Activated CD8-positive, alpha-beta memory T cell treated with anti-CD3 and anti-CD28 coated beads for 48 hours (primary cell): ENCODE measurements at places on chromosomes 5 and 9.

DNA sequence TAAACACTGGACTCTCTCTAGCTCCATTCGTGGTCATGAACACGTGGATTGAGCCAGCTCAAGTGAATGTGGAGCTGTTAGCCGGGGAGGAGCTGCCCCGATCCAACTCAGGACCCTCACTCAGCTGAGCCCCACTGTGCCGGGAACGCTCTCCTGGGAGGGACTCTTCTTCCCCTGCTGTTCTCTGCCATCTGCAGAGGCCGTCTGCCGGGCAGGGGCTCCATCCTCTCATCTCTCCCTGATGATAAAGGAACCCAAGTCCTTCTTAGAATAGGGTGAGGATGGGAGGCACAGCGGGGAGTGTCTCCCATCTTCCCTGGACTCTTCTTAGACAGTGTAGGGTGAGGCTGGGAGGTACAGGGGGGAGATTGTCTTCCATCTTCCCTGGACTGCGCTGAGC is 120.5 kb upstream of the IRX4 start:
- no peak for DNase-seq

- DNase-seq: no peak
These were observed 21.7 kb upstream of the VLDLR start for GRCh38 chr9:2599896-2600295.

DNA sequence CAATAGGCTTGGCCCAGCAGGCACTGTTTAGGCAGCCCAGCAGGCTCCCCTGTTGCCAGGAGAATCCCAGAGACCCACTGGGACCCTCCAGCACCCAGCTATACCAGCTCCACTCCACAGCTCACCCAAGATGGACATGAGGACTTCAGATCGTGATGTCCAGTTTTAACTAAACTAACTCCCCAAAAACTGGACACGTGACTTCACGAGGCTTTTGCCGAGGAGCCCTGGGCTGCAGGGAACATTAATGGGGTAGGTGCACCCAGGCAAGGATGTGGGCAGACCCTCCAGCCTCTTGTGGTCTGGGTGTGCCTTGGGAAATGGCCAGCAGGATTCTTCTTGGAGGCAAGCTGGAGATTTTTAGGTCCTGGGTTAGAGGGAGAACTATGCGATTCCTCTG is 8.9 kb upstream of the NKD2 start:
- DNase-seq: no peak

- no peak for DNase-seq
These were observed 1.3 kb downstream of the BRD9 start for GRCh38 chr5:891117-891836.

GRCh38 chr5:82044010-82044409 is 72.2 kb downstream of the ATG10 start:
- DNase-seq: no peak

- no peak for DNase-seq
These were observed 3.8 kb downstream of the RANBP17 start for GRCh38 chr5:170865622-170866021.

DNA sequence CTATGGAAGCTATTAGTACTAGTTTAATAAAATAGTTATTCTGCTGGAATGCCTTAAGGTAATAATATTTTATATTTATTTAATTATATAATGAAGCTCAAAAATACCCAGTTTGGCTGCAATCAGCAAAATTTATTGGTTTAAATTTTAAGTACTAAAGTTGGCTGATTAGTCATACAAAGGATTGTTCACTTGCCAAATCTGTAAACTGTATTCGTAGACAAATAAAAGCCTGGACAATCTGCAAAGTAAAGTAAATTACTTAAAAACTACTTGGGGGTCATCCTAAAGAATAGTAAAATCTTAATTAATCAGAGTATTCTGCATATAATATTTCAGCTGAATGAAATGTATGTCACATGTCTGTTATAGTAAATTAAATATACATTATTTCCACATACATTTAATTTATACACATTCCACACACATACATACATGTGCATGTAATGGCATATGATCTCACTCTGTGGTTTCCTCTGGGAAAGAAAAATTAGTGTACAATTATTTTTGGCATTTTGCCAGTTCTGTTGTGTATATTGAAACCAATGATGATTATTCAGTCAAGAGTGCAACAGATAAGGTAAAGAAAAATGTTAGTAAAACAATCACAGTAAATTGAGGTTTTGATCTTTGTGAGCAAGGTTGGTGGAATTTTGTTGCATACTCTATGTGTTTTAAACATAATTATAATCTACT is 455.9 kb downstream of the CDH9 start:
- DNase-seq: no peak

GRCh38 chr9:124248066-124248465 is 9.7 kb upstream of the NEK6 start:
- DNase-seq: no peak

DNA sequence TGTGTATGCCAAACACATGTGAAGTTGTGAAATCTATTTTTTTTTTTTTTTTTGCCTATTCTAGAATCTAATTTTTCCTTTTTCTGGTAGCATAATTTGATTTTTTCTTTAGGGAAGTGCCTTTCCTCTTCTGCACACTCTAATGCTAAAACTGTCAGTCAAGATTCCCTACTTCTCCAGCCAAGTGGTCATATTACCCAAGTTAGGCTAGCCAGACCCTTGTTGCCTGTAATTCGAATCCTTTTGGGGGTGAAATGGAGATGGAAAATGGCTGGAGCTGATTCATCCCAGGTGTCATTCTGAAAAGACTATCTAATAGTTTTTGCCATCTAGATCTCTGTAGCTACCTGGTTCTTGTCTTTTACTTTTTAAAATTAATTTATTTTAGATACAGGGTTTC is 24.8 kb upstream of the UBAP1 start:
- DNase-seq: no peak

DNA sequence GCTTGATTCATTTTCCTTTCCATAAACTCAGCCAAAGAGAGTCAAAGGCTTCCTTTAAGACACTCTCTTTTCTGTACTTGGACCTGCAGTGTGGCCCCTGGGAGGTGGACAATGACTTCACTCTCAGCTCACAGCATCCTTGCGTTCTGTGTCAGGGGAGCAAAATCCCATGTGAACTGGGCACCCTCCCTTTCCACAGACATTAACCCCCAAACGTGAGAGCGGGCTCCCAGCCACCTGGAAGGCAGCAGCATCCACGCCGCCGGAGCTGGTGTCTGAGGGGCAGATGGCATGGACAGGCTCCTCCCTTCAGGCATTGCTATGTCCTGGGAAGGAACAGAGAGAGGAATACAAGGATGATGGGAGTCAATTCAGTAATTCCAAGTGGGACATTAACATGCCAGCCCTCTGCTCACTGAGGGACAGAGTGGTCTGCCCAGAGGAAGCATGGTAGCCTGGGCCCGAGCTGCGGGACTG is 39.5 kb downstream of the TRIP13 start:
- DNase-seq: no peak

GRCh38 chr5:169697976-169698375 is 60.9 kb downstream of the DOCK2 start:
- DNase-seq: no peak

GRCh38 chr5:33367416-33367815 is 73.3 kb upstream of the TARS1 start:
- DNase-seq: no peak

DNA sequence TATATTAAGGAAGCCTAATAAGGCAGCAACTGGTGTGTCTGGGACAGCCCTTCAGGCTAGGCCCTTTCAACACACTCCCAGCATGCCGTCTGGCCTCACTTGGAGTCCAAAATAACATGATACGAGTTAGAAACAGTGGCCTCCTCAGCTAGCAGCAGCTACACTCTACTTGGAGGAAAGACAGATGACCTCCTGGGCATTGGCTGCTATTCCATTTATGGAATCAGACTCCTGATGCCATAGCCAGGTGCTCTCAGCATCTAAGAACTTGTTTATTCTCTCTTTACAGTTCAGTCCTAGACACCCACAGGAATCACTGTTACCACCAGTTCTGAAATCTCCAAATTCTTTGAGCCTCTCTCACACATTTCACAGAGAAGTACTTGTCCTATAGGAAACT is 31.8 kb downstream of the RUSC2 start:
- DNase-seq: no peak

DNA sequence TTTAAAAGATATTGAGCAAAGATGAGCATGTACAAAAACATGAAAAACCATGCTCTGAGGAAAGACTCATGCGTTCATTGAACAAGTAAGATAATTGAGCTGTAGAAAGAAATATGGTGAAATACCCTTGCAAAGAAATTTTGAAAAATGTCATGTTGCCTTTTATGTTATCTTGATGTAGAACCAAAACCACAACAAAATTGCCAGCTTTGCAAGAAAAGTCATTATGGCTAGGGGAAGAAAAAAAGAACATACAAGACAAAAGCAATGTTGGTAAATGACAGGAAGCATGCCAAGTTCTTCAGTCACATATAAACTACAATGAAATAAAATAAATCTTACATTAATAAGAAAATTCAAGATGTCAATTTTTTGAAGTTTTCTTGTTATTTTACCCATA is 368.0 kb downstream of the IRX1 start:
- no peak for DNase-seq

DNA sequence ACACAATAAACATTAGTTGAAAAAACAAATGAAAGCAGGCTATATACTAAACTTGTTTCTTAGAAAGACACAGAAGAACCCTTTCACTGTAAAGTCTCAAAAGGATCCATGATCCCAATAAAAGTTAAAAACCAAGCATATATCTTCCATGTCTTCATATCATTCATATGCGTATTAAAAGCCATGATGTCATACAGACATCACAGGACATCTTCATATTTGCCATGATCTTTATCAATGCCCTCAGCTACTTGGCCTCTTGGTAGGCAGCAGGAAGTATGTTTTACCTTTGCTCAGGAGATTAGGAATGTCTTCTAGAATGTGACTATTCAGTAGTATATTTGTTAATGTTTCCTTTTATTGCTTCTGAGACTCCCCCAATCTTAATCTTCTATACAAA is 16.8 kb downstream of the AP3B1 start:
- no peak for DNase-seq

- DNase-seq: no peak
These were observed 326.8 kb upstream of the IRX1 start for GRCh38 chr5:3268760-3269330.

GRCh38 chr5:53091289-53091688 is 18.3 kb downstream of the MOCS2 start:
- DNase-seq: no peak

DNA sequence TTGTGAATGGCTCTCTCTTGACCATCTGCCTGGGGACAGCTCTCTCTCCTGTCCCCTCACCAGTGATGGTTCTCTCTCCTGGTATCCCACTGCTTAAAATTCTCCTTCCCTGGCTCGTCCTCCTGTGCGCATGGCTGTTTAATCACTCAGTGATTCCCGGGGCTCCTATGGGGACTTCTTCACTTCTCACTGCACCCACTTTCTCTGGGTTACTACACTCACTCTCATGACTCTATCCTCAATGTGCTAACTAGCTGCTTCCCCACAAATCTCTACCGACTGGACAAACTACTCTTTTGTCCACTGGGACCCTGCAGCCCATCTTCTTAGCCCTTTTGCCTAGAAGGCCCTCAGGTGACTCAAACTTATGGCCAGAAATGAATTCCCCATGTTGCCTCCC is 89.1 kb upstream of the TBC1D2 start:
- DNase-seq: no peak

GRCh38 chr5:67774267-67774552 is 441.3 kb upstream of the PIK3R1 start:
- DNase-seq: no peak
